Activated T-cell treated with anti-CD3 and anti-CD28 coated beads, Interleukin-2, amount 50 U/mL, for 48 hours (primary cell): ENCODE measurements at places on chromosomes 13 and 19.

- DNase-seq, result no peak
Observed at GRCh38 chr19:58083021-58083420, 15.0 kb downstream of the ZSCAN18 start.

DNA sequence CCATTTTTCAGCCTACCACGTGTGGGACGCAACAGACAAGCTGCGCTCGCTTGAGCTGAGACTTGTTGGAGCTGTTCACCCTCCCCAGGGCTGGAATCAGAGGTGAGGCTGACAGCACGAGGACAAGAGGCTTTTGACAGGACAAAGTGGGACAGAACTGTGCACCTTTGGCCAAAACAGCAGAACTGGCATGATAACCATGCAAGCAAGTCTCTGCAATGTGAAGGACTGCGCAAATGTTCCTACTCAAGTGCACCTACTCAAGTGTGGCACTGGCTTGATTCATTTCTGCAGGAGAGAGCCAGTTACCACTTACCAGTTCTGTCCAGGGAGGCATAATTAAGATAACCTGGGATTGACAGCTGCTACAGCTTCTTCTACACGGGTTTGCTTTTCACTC is 62.2 kb upstream of the TM9SF2 start:
- no peak for DNase-seq

DNA sequence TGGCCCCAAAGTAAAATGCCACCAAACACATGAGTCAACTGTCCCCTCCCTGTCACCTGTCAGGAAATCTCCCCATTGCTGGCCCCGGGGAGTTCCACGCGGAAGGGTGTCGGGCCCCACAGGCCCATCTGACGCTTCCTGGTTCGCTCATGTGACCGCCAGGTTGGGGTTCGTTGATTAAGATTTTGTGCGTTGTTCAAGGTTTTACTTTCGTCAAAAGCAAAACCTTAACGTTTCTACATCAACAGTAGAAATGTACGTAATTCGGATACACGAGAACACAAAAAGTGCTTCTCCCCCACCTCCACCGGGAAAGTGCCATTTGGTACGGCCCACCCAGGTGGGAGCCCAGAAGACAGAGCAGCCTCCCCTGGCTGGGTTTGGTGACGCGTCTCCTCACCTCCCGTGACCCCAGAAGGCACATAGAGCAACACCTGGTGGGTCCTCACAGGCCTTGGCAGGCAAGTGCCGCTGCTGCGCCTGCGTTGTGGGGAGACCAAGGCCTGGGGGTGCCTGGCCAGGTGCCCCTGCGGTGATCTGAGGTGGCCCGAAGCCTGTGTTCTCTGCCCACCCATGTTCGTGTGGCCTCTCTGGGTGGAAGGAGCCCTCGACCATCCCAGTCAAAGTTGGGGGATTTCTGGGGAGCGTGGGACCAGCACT is 161.6 kb downstream of the KDM4B start:
- peak; percentile 72 for DNase-seq

GRCh38 chr19:17943274-17944221 is 10.7 kb downstream of the CCDC124 start:
- DNase-seq, result no peak

- DNase-seq, result peak; percentile 50
Observed at GRCh38 chr13:48319531-48320398, 16.2 kb downstream of the RB1 start.

- DNase-seq, result no peak
Observed at GRCh38 chr13:75927183-75927669, 291.1 kb downstream of the LMO7 start.

DNA sequence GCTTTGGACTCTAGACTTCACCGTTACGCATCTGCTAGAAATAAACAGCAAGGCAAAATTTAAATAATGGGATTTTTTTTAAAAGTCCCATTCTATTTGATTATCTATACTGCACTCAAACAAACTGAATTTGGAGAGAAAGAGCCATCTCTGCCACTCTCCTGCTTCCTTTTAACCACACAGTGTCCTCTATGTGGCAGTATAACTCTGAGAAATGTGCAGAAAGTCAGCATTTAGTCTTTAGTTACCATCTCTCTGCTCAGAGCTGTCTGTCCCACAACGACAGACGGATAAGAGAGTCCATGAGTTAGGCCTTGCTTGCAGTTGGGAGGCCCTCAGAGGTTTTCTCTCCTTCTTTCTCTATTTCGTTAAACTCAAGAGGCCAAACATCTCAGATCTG is 21.2 kb downstream of the CCNA1 start:
- DNase-seq, result no peak

- DNase-seq, result no peak
Observed at GRCh38 chr13:45838171-45838745, 13.3 kb downstream of the SIAH3 start.

GRCh38 chr19:52034051-52034728 is 6.0 kb upstream of the ZNF614 start:
- DNase-seq, result no peak

DNA sequence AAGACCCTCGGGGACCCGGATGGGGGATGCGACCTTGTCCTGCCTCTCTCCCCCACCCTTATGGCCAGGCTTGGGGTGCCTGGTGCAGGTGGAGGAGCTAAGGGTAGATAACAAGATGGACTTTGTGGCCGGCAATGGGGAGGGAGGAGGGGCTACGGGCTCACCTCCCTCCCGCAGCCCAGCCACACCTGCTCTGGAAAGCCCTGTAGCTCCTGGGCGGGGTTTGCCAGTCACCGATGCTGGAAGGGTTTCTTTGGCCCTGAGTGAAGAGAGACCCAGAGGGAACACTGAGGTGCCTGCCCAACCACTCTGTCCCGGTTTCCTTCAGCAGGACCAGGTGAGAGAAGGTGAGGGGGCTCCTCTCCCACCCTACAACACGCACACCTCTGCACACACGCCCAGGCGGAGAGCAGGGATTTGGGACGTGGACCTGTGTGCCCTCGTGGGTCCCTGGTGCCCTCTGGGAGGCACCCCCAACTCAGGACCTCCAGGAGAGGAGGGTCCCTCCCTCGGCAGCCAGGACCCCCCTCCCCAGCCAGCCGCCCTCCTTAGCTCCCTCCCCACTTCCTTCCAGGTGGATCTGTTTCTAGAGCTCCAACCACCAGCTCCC is at the start of gene FUT2:
TSS of gene FUT2 (plus strand) at position 229 of the 610 bp plus-strand sequence. CDS start 6,986 bp downstream, outside the sequence.
- DNase-seq, result no peak

DNA sequence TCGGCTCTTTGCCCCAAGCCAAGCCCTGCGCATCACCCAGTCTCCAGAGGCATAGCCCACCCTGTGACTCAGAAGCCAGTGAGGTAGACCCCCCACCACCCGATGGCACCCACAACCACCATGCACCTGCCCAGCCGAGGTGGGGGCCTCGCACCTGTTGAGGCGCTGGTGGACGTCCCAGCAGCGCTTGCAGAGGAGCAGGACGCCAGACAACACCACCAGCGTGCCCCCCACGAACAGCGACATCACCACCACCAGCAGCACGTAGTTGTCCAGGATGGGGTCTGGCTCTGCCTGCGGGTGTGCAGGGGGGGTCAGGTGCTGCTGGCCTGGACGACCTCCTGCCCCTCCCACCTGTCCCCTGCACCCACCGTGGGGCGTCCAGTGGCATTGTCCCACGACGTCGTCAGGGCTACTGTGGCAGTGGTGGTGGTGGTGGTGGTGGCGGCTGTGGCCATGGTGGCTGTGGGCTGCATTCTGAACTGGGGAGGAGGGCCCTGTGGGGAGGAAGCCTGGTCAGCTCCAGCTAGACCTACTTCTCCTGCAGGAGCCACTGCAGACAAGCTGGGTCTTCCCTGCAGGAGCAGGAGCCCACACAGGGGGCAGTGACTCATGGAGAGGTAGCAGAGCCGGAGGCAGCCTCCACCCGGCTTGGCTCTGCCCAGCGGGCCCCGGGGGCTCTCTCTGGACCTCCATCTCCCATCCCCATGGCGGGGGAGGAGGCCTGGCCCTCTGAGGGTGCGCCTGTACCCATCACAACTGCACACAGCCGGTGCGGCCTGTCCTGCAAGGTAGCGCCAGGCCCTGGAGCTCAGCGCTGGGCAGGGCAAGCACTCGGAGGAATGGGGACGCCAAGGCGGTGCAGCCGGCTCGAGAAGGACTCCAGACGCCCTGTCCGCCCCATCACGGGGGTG is 1.9 kb downstream of the CBARP start:
- DNase-seq, result no peak

DNA sequence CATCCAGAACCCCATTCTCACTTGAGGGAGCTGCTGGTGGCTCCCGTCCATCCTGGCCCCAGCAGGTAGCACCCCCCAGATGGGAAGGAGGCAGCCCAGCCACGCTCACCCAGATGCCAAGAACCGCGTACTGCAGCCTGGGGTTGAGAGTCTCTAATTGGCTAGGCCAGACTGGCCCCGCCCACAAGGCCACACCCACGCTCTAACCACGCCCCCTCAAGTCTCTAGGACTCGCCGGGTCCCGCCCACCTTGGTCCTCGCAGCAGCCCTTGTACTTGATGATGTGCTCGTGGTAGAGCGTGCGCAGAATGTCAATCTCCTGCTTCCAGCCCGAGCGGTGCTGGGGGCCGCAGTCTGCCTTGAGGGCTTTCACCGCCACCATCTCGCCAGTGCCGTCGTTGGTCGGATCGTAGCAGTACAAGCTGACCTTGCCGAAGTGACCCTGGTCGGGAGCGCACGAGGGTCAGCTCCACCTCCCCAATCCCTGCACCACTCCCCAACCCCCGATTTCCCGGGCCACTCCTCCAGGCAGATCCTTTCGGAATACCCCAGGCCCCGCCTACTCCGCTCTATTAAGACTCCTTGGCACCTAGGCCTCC is 14.5 kb upstream of the ICAM3 start:
- DNase-seq, result peak; percentile 80

- DNase-seq, result no peak
Observed at GRCh38 chr19:13090511-13091231, 12.0 kb downstream of the LYL1 start.

DNA sequence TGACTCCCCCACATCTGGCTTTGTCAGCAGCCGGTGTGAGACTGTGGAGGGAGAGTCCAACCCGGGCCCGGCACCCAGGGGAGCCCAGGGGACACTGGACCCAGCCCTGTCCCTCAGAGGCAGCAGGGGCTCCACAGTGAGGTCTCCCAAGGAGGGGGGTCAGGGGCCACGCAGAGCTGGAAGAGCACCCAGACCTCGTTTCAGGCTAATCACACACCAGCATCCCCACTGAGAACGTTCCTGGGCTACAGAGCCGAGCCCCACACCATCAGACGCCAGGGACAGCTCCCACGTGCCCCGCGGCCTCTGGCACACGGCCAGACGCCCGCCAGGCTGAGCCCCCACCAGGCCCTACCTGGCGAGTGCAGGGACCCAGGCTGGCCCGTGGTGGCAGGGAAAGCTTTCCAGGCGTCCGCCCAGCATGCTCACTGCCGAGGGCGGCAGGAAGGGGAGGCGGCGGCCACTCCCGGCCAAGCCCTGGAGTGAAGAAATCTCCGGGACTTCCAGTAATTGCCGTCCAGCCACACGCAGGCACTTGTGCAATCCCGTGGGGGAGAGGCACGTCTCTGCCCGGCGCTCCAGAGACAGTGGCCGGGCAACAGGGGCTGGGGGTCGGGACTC is 19.2 kb downstream of the SBNO2 start:
- DNase-seq, result no peak

- DNase-seq, result no peak
Observed at GRCh38 chr13:73521290-73521624, 462.5 kb downstream of the KLF5 start.

DNA sequence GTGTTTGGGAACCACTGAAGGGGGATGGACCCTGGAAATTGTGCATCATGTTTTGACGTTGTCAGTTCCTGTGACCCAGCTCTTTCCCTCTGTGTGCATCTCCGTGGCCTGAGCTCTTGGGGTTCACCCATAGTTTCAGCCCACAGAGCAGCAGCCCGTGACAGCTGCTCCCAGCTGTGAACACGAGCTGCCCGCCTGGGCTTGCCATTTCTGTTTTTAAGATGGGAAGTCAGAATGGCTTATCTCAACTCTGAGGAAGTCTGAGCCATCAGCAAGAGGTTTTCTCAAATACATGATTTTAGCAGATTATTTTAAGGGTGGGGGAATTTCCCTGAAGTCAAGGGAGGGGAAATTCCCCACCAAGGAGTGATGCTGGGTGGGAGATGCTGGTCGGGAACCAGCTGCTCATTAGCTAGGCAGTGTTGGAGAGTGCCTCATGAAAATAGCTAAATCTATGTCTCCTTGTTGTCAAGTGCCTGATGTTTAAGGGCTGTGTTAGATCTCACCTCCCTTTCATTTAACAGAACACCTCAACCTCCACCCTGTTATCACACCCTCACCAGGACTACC is 34.8 kb upstream of the C1QTNF9 start:
- peak; percentile 78 for DNase-seq

DNA sequence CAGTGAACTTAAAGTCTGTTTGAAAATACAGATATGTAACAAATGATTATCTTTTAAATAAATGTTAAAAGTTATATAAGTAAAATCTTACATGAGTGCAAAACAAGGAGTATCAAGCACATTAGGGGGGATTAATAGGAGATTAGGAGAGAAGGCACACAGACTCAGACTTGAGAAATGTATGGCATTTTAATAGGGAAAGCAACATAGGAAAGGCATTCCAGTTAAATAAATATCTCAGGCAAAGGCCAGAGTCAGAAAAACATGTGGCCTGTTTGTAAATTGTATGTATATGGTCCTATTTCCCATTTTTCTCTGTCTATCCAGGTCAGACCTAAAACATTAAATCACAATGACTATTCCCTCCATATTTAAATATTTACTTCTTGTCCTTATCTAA is 462.7 kb downstream of the GPC6 start:
- no peak for DNase-seq

GRCh38 chr13:98755729-98756128 is 3.3 kb upstream of the SLC15A1 start:
- DNase-seq, result no peak

- DNase-seq, result no peak
Observed at GRCh38 chr13:34776390-34776981, 165.6 kb upstream of the NBEA start.

- DNase-seq, result peak; percentile 84
Observed at GRCh38 chr13:27953676-27954405, 15.3 kb downstream of the CDX2 start.

- no peak for DNase-seq
Observed at GRCh38 chr13:94359875-94360274, 119.6 kb downstream of the DCT start.

DNA sequence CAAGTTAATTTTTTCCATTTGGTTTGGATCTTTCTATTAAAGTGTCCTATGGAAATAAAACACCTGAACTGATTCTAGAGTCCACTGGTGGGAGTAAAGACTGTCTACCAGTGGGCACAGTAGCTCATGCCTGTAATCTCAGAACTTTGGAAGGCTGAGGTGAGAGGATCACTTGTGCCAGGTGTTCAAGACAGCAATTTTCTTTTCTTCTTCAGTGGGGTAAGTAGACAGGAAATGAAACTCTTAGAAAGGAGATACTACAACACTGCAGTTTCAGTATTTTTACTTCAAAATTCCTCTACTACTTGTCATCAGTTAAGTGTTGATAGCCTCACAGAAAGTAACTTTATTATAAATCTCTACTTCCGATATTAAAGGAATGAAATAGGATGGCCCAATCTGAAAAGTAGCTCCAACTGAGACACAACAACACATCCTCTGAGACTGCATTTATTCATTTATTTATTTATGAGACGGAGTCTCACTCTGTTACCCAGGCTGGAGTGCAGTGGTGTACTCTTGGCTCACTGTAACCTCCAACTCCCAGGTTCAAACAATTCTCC is 26.3 kb downstream of the DNMT1 start:
- DNase-seq, result no peak
